ENCODE measurements at places on chromosomes 2 and 18. TPM values are rescaled to one million over a fixed set of nuclear protein-coding genes. Genes with fewer than 3 reads are reported as not detected.

The VWC2L gene
- not detected for polyA plus RNA-seq

The PROKR1 gene
- polyA plus RNA-seq: not detected

The CCDC148 gene
- 6.8 TPM for polyA plus RNA-seq

The MTCL1 gene
- 53.0 TPM for polyA plus RNA-seq

The GREB1L gene
- 5.0 TPM for polyA plus RNA-seq

The MEIS1 gene
- 9.2 TPM for polyA plus RNA-seq

The CCDC178 gene
- not detected for polyA plus RNA-seq

The CFAP221 gene
- 29.3 TPM for polyA plus RNA-seq

The KDSR gene
- 84.2 TPM for polyA plus RNA-seq

The CHPF gene
- 3.1 TPM for polyA plus RNA-seq

The DNAJC10 gene
- polyA plus RNA-seq: 49.7 TPM

The RIT2 gene
- polyA plus RNA-seq: 15.9 TPM

The DSG4 gene
- polyA plus RNA-seq: not detected

The GPR148 gene
- polyA plus RNA-seq: not detected

The ASAP2 gene
- 44.0 TPM for polyA plus RNA-seq

The ANKRD30B gene
- polyA plus RNA-seq: 2.1 TPM

The RNU2-63P gene
- not detected for polyA plus RNA-seq
